ENCODE measurements at places on chromosomes 5 and 9.

DNA sequence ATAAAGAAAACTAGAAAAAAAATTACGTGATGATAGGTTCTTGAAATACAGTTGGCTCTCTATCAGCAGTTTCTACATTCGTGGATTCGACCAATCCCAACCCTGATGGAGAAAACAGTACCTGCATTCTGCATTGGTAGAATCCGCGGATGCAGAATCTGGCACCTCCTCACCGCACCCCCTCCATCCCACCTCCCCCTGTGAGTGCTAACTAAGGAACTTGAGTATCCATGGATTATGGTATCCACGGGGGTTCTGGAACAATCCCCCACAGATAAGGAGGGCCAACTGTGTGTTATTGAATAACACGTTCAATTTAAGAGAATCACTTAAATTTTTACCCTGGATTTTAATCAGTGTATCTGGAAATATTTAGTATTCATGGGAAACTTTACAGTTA is 10.5 kb upstream of the PSIP1 start:
- no peak for DNase-seq

- no peak for DNase-seq
Observed at GRCh38 chr9:76032038-76032796, 141.7 kb downstream of the PCSK5 start.

DNA sequence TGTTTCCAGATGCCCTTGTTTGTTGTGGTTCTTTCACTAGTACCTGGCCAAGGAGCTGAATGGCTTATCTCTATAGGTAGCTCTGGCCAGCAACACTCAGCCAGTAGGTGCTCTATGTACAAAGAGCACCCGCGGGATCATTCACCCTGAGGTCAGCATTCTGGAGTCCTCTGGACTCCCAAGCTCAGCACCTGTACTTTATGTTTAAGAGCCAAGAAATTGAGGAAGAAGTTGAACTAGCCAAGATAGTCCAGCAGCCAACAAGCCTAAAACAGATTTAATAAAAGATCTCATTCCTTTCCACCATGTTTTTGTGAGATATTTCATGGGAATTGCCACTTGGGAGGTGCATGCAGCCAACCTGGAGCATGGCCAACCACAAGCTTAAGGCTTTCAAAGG is 242.6 kb upstream of the PAPPA start:
- no peak for DNase-seq

DNA sequence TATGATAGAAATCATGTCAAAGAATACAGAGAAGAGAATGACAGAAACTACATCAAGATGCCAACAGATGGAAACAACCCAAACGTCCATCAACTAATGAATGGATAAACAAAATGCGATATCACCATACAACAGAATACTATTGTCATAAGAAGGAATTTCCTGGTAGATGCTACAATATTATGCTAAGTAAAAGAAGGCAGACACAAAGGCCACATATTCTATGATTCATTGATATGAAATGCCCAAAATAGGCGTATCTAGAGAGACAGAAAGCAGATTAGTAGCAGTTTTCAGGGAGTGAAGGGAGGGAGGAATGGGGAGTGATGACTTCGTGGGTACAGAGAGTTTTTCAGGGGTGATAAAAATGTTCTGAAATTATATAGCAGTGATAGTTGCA is 58.3 kb upstream of the AKNA start:
- DNase-seq: no peak

DNA sequence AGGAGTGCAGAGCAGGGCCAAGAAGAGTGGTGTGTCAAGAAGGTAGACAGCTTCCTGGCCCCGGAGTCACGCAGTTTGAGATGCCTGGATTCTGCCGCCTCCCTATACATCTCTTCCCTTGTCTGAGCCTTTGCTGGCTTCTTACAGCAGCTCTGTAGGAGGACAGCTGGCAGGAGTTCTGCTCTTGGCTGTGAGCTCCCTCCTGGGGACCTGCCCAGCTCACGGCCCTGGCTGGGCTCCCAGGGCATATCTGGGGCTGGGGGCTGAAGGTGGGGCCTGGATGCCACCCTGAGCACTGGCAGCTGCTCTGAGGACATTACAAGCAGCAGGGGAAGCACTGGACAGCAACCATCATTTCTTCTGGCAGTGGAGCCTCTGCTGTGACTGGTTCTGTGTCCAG is 786 bp upstream of the TSSK1B start:
- no peak for DNase-seq

DNA sequence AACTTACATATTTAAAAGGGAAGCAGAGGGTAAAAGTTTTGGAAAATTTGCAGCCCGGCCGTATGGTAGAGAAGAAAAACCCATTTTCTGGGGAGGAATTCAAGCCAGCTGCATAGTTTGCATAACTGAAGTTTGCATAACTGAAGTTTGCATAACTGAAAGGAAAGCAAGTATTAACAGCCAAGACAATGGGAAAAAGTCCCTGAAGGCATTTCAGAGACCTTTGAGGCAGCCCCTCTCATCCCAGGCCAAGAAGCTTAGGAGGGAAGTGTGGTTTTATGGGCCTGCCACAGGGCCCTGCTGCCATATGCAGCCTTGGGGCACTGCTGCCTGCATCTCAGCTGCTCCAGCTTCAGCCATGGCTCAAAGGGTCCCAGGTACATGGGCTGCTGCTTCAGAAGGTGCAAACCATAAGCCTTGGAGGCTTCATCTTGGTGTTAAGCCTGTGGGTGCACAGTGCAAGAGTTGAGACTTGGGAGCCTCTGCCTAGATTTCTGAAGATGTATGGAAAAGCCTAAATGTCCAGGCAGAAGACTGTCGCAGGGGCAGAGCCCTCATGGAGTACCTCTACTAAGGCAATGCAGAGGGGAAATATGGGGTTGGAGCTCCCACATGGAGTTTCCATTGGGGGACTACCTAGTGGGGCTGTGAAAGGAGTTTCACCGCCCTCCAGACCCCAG is 36.9 kb upstream of the CXCL14 start:
- DNase-seq: no peak

GRCh38 chr5:168603746-168604145 is 24.6 kb upstream of the PANK3 start:
- DNase-seq: no peak

DNA sequence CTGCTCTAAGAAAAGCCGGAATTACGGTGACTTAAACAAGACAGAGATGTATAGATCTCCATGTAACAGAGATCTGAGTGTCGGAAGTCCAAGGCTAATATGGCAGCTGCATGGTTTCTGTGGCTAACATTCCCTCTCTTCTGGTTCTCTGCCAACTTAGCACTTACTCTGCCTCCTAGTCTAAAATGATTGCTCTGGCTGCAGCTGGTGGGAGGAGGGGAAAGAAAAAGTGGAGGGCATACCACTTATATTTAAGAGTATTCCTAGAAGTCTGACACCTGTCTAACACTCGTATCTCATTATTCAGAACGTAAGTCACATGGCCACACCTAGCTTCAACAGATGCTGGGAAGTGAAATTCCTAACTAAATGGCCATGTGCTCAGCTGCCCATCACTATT is 551.5 kb upstream of the TLE4 start:
- DNase-seq: no peak

- no peak for DNase-seq
Observed at GRCh38 chr9:99966716-99967115, 60.3 kb downstream of the STX17 start.

GRCh38 chr9:98836206-98836605 is 28.7 kb downstream of the GALNT12 start:
- no peak for DNase-seq

- no peak for DNase-seq
Observed at GRCh38 chr5:113433071-113433470, 1.7 kb downstream of the TSSK1B start.

- DNase-seq: no peak
Observed at GRCh38 chr5:73596705-73597328, 29.2 kb upstream of the ARHGEF28 start.

GRCh38 chr9:31394015-31394473 is 990.4 kb upstream of the ACO1 start:
- DNase-seq: no peak

DNA sequence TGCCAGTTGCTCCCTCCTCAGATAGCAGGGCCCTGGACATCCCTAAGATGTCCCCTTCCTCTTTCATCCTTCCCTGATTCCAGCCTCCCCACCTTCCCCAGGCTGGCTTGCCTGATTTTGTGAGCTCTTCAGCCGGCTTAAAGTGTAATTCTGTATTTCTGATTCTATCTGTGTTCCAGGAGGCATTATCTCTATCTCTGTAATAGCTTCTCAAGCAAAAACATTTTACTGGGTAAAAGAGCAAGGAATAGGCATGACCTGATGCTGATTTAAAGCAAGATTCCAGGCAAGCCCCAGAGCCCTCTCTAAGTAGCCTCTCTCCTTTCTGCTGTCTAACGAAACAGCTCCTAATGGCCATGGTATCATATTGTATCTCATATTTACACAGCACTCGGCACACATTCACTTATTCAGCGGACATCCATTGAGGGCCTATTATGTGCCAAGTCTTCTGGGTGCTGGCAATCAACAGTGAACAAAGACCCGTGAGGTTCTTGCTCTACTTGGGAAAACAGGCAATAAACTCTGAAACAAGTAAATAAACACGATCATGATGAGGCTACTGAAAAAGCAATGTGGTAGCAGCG is 100.9 kb upstream of the MSX2 start:
- DNase-seq: no peak

DNA sequence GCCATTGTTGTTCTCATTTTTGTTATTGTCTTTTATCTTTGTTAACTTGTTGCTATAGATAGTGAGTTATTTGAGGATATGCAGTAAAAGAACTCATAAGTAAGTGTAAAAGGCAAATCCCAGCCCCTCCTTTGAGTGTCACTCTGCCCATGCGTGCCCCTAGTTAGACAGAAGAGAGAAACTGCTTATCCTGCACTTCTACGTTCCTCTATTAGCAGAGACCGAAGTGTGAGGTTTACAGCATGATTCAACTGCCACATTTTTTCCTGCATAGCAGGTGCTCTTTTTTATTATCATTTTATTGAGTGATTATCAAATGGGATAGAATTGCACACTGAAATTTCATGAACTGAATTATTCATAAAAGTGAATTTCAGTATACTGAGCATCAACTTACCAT is 12.0 kb upstream of the DNAH5 start:
- no peak for DNase-seq

DNA sequence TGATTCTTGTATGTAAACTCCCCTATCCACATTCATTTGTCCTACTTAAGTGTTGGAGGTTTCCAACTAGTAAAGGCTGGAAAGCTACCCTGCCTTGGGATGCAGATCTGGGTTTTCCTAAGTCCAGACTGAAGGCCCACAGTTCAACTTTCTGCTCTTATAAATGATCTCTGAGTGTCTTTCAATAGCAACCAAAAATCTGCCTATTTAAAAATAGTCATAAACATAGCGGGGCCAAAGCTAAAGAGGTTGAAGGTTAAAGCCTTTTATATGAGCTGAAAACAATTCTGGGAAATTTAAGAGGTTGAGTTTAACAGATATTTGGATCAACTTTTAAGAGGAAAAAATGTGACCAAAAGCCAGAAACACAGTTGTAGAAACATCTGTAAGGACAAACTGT is 87.2 kb downstream of the NTRK2 start:
- DNase-seq: no peak

GRCh38 chr5:1423901-1424603 is 21.2 kb downstream of the SLC6A3 start:
- DNase-seq: peak; percentile 6

DNA sequence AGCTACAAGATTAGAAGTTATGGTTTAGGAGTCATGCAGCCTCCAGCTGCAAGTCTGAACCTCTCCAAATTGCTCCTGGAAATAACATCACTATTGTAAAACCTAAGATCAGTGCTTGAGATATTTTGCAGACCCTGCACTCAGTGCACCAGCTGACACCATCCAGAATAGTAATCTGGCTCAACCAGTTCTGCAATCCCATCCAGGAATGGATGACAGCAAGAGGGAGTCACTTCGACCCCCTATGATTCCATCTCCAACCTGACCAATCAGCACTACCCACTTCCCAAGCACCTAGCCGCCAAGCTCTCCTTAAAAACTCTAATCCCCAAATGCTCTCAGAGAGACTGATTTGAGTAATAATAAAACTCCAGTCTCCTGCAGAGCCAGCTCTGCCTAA is 37.9 kb upstream of the NR4A3 start:
- no peak for DNase-seq

GRCh38 chr5:76225336-76225735 is 142.2 kb downstream of the SV2C start:
- no peak for DNase-seq

- no peak for DNase-seq
Observed at GRCh38 chr9:72950875-72951442, 1.9 kb downstream of the ALDH1A1 start.

- DNase-seq: no peak
Observed at GRCh38 chr9:36640771-36641381, 68.2 kb downstream of the MELK start.

DNA sequence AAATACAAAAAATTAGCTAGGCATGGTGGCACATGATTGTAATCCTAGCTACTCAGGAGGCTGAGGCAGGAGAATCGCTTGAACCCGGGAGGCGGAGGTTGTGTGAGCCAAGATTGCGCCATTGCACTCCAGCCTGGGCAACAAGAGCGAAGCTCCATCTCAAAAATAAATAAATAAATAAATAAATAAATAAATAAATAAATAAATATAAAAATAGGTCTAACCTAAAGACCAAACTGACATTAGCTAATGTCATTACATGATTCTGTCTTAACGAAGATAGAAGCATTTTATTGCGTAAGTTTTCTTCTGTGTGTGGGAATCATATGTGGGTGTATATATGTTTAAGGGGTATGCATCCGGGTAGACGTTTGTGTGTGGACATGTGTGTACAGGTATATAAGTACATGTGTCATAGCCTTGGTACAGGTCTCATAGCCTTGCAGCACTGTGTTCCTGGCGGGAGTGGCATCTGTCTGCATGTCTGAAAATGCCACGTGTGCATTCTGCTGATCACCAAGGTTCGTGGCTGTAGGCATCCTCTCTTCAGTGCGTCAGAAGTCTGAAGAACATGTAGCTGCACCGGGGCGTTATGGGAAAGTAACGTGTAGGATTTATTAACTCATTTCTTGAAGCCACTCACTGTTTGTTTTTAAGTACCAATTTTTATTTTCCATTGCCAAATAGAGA is 298.1 kb downstream of the NR3C1 start:
- no peak for DNase-seq

GRCh38 chr9:86413971-86414880 is 60.0 kb upstream of the TUT7 start:
- no peak for DNase-seq

GRCh38 chr5:39328731-39329130 is 35.6 kb downstream of the C9 start:
- no peak for DNase-seq
